ENCODE measurements at places on chromosomes 16 and 17.

DNA sequence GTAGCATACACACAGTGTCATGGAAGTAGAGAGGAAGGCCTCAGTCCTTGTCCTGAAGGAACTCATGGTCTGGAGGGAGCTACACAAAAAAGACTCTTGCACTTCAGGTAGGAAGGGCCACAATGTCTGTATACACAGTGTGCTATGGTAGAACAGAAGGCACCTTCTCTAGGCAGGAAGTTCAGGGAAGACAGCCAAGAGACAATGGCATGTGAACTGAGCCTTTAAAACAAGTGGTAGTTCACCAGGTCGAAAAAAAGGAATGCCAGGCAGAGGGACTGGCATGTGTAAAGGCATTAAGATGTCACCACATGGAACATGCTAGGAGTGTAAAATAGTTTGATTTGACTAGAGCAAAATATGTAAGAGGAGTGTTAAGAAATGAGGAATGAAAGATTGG, 9.7 kb downstream of the GNAO1 start:
- H3K27ac ChIP-seq, result no peak overlapping the region

DNA sequence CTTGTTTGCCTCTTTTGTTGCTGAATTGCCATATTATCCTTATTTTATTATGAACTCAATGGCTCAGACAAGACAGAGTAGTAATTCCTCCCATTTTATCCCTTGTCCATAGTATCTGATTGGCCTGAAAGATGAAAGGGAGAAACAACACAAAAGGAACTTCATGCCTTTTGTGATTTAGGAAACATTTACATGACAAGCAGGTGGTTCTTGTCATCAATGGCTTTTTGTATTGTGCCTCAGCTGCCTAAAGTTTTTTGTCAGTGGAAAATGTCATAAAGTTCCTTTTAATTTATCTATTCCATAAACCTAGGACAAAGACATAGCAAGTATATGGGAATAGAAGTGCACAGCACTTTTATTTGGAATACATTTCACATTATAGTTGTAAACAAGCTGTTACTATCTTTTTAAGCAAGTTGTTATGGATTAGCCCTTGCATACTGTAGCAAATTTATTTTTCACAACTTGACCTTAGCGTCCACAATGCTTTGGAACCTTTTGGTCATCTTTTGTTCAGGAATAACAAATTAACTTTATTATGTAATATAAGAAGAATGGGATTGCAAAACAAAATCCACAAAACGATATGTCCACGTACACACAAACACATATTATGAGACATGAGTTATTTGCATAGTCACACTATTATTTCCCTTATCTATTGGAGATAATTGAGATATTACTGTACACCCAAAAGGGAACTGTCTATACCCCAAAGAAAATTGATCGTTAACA, 12.4 kb upstream of the MPHOSPH6 start:
- H3K36me3 ChIP-seq, result no peaks in the 10 kb centered on the region
- no peak for DNase-seq
- no peaks in the 10 kb centered on the region for H3K4me1 ChIP-seq
- no peaks in the 10 kb centered on the region for H3K27me3 ChIP-seq

DNA sequence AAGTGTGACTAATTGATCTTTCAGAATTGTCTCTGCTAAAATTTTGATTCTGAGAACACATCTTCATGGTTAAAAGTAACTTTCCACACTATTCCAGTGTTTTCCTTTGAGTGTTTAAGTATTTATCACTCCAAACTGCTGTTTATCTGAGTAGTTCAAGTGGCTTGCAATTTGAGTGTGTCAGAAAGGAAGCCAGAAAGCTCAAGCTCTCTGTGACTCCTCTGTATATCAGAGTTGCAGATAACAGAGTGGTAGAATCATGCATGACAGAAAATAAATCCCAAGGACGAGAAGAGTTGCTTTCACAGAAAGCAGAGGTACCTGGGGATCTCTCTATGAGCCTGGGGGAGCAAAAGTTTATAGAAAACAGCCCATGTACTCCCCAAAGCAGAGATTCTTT, 130.0 kb downstream of the CYB561 start:
- H3K36me3 ChIP-seq, result peaks cover 13% of the 10 kb centered on the region
- H3K27me3 ChIP-seq, result no peaks in the 10 kb centered on the region
- H3K4me1 ChIP-seq, result no peaks in the 10 kb centered on the region
- no peak overlapping the region for H3K27ac ChIP-seq
- no peak for DNase-seq

DNA sequence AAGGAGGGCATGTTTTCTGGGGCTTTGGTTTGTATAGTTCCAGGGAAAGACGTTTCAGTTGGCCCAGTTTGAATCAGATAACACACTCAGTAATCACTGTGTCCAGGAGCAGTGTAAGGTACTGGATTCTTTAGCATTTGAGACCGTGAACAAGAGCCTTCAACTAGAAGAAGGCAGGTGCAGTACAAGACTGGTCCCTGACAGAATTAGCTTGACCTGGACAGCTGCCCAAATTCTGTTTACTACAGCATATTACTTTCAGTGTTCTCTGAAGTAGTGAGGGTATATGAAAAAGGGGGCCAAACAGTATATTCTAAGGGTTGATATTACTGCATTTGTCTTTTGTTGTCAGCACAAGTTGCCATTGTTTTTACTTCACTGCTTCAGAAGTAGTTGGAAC, 81.3 kb downstream of the COX10 start:
- H3K27me3 ChIP-seq, result no peaks in the 10 kb centered on the region
- H3K27ac ChIP-seq, result no peak overlapping the region
- no peak for DNase-seq
- H3K4me1 ChIP-seq, result no peaks in the 10 kb centered on the region
- no peak overlapping the region for H3K4me3 ChIP-seq

DNA sequence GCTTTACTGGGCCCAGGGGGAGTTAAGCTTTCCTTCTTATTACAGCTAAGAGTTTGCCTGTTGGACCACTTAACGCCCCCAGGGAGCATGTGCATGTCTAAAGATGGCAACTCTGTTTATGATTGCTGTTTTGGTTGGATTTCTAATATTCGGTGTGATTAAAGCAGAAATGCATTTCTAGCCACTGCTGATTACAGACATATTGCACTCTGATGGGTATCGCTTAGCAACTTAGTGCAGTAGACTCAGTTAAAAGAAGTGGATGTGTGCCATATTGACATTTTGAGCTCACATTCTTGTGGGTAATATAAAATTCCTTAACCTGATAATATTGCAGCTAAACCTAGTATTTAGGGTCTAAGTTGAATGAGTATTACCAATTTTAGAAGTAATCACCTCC, 4.2 kb downstream of the NF1 start:
- no peaks in the 10 kb centered on the region for H3K27me3 ChIP-seq
- no peaks in the 10 kb centered on the region for H3K36me3 ChIP-seq
- peaks cover 6% of the 10 kb centered on the region for H3K4me1 ChIP-seq
- no peak overlapping the region for H3K4me3 ChIP-seq
- no peak for DNase-seq

DNA sequence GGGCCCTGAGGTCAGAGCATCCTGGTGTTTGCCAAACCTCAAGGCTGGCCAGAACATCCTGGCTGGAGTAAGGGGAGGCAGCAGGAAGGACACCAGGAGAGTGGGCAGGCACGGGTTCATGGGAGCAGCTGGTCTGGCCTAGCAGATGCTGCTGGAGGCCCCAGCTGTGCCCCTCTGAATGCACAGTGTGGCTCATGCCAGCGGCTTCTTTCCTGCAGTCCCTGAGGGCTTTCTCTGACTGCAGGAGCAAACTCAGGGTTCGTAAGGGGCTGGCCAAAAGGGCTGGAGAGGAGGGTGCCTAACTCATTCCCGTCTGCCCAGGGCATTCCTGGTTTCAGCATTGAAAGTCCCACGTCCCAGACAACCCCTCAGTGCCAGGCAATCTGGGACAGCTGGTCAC, 78.7 kb downstream of the ZDHHC7 start:
- H3K4me3 ChIP-seq, result no peak overlapping the region
- H3K27me3 ChIP-seq, result no peaks in the 10 kb centered on the region
- no peak for DNase-seq
- no peak overlapping the region for H3K27ac ChIP-seq
- no peaks in the 10 kb centered on the region for H3K4me1 ChIP-seq
